ENCODE measurements at places on chromosomes 7 and 10. TPM values are rescaled to one million over a fixed set of nuclear protein-coding genes. Genes with fewer than 3 reads are reported as not detected.
A peak's percentile ranks its signal among the peaks of the same experiment; 100 is the strongest.

RPA3 gene
- 27.4 TPM for total RNA-seq

MEOX2 gene
- total RNA-seq: 17.1 TPM

CYP26A1 gene
- not detected for total RNA-seq

- peak overlapping the region; percentile 93 for H3K27ac ChIP-seq
- DNase-seq: peak; percentile 56
- H3K27me3 ChIP-seq: no peaks in the 10 kb centered on the region
Observed at GRCh38 chr7:100119970-100120732, 717 bp downstream of the CNPY4 start.

GRCh38 chr7:33196221-33196620 is 66.9 kb downstream of the BBS9 start:
- H3K4me3 ChIP-seq: no peak overlapping the region
- no peaks in the 10 kb centered on the region for H3K4me1 ChIP-seq
- no peak for DNase-seq
- H3K27me3 ChIP-seq: no peaks in the 10 kb centered on the region
- no peaks in the 10 kb centered on the region for H3K36me3 ChIP-seq
